Activated T-cell treated with anti-CD3 and anti-CD28 coated beads, Interleukin-2, amount 50 U/mL, for 72 hours (primary cell): ENCODE measurements at places on chromosomes 6 and 20.
A peak's percentile ranks its signal among the peaks of the same experiment; 100 is the strongest.

- no peak for DNase-seq
Measured at GRCh38 chr20:444862-445426, 17.4 kb downstream of the TBC1D20 start.

DNA sequence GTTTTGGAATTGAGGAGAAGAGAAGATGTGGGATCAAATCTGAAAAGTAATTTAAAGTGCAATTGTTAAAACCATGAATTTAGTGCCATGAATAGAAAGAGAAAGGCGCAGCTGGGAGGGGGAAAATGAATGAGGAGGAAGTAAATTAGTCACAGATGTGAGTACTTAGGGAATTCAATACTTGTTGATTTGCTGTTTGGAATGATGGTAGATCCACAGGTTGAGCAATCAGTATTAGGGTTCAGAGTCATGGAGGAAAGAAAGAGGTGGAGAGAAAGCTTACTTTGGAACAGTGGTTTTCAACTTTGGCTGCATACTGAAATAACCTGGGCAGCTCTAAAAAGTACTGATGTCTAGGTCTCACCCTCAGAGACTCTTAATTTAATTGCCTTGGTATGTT lies 229.7 kb upstream of the ASCC3 start:
- DNase-seq = no peak

GRCh38 chr6:43669922-43670622 lies 17.5 kb downstream of the MRPS18A start:
- peak; percentile 37 for DNase-seq

DNA sequence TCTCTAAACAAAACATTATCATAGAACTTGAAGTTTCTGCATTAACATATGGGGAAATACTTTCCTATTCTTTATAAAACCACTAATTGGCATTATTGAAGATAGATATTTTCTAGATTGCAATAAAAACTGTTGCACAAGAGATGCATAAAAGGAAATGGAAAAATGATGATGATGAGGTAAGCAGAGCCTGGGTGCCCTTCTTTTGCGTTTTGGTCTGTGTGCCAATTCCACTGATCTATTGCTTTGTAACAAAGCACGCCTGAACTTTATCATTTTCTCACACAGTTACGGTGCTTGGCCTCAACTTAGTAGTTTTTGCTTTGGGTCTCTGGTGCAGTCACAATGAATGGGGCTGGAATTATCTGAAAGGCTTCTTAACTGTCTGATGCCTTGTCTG lies 450.5 kb downstream of the MAFB start:
- DNase-seq = no peak

DNA sequence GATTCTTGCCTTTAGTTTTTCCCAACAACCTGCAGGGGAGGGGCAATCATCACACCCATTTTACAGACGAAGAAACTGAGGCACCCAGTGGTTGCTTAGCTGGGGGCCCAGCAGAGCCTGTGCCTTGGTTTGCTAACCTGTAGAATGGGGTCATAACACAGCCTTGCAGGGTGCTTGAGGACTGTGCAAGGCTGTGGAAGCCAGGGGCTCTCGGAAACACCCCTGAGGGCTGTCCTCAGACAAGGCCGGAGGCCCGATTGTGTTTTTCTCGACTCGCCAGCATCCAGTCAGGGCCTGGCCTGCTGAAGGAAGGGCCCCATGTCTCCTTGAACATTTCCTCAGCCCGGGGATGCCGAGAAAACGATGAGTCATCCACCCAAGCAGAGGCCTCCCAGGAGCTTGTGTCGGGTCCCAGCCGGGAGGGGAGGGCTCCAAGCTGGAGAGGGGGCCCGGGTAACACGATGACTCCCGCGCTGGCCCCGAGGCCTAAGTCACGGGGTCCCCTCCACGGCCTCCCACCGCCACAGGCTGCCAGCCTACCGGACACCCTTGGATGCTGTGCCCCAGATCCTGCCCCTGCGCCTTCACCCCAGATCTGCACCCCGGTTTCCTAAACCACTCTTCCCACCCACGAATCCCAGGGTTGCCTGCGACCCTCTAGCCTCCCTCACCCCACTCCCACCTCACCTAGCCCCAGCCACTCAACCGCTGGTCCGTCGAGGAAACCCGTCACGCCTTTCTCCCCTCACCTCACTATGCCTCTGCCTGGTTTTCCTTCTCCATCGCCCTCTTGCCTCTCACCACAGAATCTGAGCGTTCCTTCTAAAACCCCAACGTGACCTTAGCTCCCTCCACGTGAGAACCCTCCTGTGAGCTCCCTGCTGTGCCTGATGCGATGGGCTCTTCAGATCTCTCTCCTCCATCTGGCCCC lies 10.6 kb downstream of the NOL4L start:
- DNase-seq = peak; percentile 41

- no peak for DNase-seq
Measured at GRCh38 chr20:20831794-20832193, 119.3 kb upstream of the RALGAPA2 start.

GRCh38 chr6:168414336-168415097 lies 26.5 kb upstream of the SMOC2 start:
- no peak for DNase-seq
